ENCODE measurements at places on chromosomes 6 and 20. TPM values are rescaled to one million over a fixed set of nuclear protein-coding genes. Genes with fewer than 3 reads are reported as not detected.

DNA sequence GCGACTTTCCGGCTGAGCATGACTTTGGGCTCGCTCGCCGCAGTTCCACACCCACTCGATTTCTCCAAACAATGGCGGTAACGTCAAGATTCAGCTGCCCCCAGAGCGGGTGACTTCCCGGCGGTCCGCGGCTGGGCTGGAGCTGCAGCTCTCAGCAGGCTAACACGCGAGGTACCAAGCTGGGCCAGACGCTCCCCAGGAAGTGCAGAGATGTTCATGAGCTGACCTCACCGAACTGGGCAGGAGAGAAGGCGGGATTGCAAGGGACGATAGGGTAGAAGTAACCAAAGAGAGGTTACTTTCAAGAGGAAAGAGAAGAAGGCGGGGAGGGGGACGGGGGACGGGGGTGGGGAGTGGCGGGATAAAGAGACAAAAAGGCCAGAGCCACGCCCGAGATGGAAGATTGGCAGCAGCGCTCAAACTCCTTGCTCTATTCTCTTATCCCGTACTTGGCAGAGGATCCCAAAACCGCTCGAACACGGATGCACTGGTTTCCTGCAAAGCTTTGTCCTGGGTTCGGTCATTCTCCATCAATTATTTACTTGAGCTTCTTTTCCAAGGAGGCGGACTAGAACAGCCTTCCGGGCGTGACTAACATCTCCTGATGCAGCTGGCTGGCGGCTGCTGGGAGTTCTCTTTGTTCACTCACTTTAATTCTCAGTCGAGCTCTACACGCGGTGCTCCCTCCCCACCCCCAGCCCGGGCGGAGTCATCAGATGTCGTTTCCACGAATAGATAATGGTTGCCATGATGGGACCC, at the start of gene MTCL3:
MTCL3 (minus strand) TSS at position 626 of the 759 bp plus-strand sequence.
- DNase-seq, result no peak

- DNase-seq, result no peak
Measured at GRCh38 chr6:37820718-37821079, 1.2 kb downstream of the ZFAND3 start.

SDC4 gene
- total RNA-seq, result 77.9 TPM

LY86 gene
- total RNA-seq, result 4.4 TPM

DNA sequence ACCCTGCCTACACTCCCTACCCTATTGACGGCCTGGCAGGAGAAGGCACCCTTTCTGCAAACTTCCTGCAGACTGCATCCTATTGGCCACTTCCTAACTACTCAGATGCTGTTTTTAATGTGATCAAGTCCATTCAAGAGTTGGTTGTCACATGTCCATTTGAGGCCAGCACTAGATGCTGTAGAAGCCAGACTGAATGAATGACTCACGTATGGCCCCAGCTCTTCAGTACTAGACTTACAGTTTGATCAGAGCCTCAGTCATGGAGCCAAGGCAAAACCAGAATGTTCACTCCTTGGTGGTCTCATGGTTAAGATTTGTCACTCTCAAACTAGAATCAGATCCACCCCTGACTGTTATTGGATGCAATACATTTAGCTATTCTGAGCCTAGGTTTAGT, 101.7 kb downstream of the OPRM1 start:
- no peak for DNase-seq

- no peak for DNase-seq
Measured at GRCh38 chr6:91538622-91539021, 951.8 kb upstream of the MAP3K7 start.

- DNase-seq, result no peak
Measured at GRCh38 chr6:72789145-72789544, 167.3 kb downstream of the KCNQ5 start.

GRCh38 chr6:112214739-112215269, 39.6 kb downstream of the LAMA4 start:
- no peak for DNase-seq

ARFGEF3 gene
- total RNA-seq, result 0.88 TPM

- no peak for DNase-seq
Measured at GRCh38 chr6:43310134-43310533, 1.5 kb upstream of the CRIP3 start.

VGLL2 gene
- not detected for total RNA-seq

SYCP2 gene
- total RNA-seq, result 6.2 TPM

CASS4 gene
- 9.1 TPM for total RNA-seq

IL17A gene
- 0.40 TPM for total RNA-seq

- no peak for DNase-seq
Measured at GRCh38 chr6:140178935-140179334, 804.5 kb upstream of the CITED2 start.

DNA sequence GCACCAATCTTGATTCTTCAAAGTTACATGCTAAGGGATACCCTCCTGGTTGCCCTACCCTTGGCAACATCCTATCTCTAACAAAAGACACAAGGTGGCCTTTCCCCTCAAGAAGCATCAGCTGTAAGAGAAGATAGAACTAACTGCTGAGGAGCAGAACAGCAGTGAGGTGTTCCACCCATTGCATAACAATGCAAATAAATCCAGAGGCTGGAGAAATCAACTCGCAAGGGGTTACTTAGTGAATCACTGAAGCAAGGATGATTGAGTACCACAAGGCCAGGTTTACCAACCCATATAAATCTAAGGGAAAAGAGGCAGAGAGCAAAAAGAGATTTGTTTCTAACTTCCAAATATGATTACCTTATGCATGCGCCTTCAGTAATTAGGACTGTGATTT, 36.7 kb downstream of the F13A1 start:
- no peak for DNase-seq

NHSL1 gene
- total RNA-seq, result 8.9 TPM

- DNase-seq, result no peak
Measured at GRCh38 chr20:34891166-34892062, 15.0 kb downstream of the ACSS2 start.

TRIM31 gene
- not detected for total RNA-seq

CALHM5 gene
- total RNA-seq, result 2.2 TPM

- DNase-seq, result no peak
Measured at GRCh38 chr20:34773726-34774125, 51.7 kb downstream of the NCOA6 start.

GRCh38 chr6:105786449-105786848, 299.7 kb upstream of the PRDM1 start:
- DNase-seq, result no peak

DNA sequence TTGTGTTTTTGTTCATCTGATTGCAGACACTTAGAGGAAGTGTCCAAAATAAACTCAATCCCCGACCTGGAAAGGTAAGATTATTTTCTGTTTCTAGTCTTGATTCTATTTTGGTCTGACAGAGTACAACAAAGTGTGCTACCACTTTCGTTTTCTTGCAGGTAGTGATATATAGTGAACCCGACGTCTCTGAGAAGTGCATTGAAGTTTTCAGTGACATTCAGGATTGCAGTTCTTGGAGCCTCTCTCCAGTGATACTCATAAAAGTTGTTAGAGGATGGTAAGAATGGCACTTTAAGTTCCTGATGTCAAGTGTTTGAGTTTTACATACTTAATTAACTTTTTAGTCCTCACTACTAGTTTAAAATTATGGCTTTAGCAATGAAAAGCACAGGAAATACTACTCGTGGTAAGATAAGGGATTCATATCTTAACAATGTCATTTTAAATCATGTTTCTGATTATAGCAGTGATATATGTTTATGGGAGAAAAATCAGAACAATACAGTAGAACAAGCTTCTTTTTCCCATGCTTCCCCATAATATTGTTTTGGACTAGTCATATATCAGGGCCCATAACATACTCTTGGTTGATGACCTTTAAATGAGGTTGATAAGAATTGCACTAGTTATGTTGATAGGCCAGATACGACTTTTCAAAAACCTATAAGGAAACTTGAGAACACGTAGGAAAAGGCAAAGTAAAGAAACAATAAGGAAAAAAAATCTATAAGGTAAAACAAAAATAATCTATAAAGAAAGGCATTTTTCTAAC, 104.0 kb downstream of the RTN4IP1 start:
- no peak for DNase-seq

- peak; percentile 43 for DNase-seq
Measured at GRCh38 chr6:158279615-158280014, 32.6 kb upstream of the TULP4 start.

BEND6 gene
- total RNA-seq, result 4.1 TPM

GRCh38 chr6:19968201-19968600, 131.0 kb downstream of the ID4 start:
- no peak for DNase-seq

DNA sequence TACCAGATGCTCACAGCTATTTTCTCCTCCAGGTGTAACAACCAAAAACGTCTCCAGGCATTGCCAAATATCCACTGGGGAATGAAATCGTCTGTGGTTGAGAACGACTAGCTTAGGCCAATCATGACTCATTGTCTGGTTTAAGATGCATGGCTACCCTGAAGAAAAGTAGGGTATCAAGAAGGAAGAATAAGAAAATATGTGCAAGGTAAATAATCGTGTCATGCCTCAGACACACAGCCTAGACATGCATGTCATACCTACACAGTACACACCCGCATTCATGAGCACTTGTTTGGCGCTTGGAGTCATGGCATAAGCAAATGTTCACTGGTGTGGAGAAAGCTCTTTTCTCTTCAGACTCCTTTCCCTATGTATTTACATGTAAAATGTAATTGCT, 745.7 kb downstream of the MAFB start:
- DNase-seq, result no peak

DNA sequence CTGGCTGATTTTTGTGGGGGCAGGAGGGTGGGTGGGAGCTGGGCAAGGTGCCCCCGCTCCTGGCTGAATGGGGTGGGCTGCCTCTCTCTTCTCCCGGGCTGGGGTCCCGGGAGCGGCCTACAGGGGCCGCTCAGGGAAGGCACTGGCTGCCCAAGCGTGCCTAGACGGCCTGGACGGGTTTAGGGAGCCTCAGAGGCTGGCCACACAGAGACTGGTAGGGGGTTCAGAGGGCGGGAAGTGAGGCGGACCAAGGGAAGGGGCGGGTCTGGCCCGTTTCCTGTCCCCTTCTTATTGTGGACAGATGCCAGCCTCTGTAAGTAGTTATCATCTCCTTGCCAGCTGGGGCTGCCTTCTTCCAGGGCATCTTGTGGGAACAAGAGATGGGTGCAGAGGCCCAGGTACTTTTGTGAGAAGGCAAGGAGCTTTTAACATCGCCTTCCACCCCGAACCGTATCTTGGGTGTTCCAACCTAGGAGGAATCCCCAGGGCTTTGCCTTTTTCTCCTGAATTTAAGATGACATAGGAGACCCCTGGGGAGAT, 437 bp downstream of the CD40 start:
- DNase-seq, result peak; percentile 43

GRCh38 chr6:2274981-2275891, 29.8 kb upstream of the GMDS start:
- DNase-seq, result no peak

- no peak for DNase-seq
Measured at GRCh38 chr20:25669826-25670422, 26.7 kb downstream of the ZNF337 start.

OR2B6 gene
- total RNA-seq, result not detected

DNA sequence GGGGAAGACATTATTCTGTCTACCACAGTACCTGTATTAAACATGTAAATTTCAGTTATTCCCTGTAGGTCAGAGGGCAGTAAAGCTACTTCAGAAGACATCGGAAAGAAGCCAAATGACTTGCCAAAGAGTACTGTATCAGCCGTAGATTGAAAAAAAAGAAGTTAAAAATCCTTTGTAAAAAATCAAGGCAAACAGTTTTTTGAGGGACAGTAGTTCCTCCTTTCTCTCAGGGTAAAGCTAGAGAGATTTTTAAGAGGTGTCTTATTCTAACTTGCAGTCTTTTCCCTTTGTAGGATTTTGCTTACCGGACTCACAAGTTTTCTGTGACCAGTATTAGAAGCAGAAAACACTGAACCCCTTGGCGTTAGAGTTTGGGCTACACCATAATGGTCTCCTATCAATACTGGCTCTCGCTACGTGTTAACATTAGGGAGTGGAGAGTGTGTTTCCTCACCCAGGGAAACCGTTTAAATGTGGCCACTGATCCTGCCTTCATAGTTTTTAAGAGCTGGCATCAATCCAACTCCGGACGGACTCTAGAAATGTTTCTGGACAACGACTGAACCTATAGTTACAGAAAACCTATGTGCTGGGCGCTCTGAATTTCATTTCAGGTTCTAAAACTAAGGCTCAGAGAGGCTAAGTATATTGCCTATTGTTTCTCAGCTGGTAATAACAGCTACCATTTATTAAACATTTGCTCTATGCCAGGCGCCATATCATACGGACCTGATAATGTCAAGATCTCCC, 1.3 kb upstream of the ASXL1 start:
- DNase-seq, result no peak

GRCh38 chr6:89007209-89008000, 44.0 kb upstream of the RNGTT start:
- no peak for DNase-seq

DNA sequence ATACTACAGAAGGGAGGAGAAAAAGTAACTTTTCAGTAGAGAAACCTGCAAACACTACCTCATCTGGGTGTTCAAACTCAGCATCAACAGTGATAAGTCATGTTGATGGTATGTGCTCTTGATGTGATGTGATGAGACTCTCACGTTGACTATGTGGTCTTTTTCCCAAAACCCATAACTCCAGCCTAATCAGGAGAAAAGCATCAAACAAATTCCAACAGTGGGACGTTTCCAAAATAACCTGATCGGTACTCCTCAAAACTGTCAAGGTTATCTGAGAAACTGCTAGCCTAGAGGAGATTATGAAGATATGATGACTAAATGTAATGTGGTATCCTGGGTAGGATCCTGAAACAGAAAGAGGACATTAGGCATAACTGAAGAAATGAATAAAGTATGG, 41.9 kb upstream of the TAB2 start:
- no peak for DNase-seq

CCN6 gene
- not detected for total RNA-seq

GRCh38 chr6:3019065-3019464, 19.4 kb downstream of the NQO2 start:
- DNase-seq, result no peak

PDYN gene
- not detected for total RNA-seq

OSTM1 gene
- 53.8 TPM for total RNA-seq

- DNase-seq, result no peak
Measured at GRCh38 chr6:166003569-166003968, 164.1 kb downstream of the TBXT start.

DNA sequence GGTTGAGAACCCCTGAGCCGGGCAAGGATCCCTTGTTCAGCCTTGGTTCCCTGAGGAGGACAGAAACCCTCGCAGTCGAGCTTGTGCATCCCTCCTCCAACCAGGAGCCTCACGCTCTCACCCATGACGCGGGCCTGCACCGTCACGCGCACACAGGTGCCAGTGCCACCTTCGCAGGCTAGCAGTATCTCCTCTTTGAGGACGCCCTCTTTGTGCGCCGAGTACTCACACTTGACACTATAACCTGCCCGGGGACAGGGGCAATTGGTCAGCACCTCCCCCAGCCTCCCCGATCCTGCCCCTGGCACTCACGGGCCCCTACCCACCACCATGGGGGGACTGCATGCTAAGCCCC, 13.3 kb downstream of the ADISSP start:
- no peak for DNase-seq

CDSN gene
- total RNA-seq, result not detected

DNA sequence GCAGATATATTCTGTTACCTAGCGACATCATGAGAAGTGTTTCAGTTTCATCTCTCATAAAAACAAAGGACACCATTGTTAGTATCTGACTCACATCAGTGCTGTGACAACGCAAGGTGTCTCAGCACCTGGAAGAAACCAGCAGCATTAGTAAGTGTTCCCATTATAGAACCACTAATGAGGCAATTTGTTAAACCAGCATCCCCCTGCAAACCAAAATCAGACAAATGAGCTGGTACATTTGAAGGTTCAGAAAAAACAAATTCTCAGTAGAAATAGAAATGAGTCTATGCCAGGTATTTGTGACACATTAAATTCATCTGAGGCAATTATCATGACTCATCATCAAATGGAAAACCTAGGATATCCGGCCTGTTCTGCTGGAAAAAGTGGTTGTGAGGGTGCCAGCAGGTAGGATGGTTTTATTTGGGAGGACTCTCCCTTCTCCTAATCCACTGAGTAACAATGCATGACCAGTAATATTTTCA, 151.7 kb downstream of the TMEM200A start:
- no peak for DNase-seq

Measured in uterus (tissue), 4 donors.